Activated CD4-positive, alpha-beta T cell treated with anti-CD3 and anti-CD28 coated beads, Interleukin-2, amount 50 U/mL, for 1 hour (primary cell): ENCODE measurements at places on chromosomes 4 and X.

GRCh38 chr4:146186596-146186995, 11.1 kb downstream of the LSM6 start:
- DNase-seq = no peak

DNA sequence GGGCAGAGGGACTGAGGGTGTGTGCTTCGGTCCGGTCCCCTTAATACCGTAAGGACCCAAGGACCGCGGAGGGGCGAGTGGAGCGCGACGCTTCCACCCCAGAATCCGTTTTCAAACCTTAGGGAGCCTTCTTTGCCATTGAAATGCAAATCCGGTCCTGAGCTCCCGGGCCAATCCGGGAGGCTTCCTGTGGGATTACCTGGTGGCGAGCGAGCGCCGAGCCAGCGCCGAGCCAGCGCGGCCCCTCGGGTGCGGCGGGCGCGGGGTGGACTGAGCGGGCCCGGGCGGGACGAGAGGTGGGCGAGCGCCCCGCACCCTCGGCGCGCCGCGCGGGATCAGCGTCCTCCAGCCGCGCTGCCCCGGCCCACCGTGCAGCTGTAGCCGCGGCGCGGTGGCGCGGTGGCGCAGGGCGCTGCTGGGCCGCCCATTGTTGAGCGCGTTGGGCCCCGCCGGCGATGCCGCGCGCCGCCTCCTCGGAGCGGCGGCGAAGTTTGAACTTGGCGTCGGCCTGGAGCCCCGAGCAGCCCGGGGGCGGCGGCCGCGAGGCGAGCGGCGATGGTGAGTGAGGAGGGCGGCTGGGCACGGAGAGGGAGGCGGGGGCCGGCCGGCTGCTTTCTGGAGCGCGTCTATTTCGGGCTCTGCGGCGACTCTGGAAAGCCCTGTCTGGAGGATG, 208.7 kb downstream of the SOWAHB start:
- DNase-seq = peak; percentile 10

DNA sequence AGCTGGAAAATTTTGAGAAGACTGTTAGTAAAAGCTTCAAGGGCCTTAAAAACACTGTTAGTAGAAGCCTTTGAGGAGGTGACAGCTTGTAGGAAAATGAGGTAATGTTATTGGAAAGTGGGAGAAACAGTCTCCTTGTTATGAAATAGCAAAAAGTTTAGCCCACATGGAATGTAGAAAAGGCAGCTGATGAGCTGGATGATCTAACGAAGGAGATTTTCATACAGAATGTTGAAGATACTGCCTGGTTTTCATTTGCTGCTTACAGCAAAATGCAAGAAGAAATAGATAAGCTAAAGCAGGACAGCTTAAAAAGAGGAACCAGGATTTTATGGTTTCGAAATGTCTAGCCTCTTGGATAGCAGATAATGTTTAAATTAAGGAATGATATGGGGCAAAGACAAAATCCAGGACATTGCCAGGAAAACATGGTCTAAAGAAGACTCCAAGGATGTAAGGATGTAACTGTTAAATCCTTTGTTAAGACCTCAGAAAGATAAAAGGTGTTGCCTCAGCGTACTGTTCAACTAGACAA, 10.2 kb upstream of the STBD1 start:
- no peak for DNase-seq

DNA sequence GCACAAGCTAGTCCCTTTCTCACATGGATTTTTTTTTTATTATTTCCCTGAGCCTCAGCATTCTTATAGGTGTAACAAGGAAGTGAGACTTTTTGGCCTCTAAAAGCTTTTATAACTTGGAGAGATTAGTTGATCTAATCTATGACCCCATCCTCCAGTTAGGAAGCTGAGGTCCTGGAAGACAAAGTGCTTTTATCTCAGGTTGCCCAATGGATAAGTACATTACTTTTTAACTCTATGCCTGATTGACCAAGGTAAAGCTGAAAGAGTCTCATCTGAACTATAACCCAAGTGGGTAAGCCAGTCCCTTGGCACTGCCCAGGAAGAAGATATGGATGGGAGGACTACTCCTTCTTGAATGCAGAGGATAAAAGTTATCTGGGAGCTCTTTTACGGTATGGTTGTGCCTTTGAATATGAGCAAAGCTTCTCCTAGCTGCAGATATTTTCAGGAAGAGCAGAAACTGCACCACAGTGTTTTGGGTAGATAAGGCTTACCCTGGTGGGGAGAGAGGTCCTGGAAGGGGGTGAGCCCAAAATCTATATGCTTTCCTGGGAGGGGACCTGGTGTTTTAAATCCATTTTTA, 40.2 kb downstream of the VSIG4 start:
- DNase-seq = no peak

DNA sequence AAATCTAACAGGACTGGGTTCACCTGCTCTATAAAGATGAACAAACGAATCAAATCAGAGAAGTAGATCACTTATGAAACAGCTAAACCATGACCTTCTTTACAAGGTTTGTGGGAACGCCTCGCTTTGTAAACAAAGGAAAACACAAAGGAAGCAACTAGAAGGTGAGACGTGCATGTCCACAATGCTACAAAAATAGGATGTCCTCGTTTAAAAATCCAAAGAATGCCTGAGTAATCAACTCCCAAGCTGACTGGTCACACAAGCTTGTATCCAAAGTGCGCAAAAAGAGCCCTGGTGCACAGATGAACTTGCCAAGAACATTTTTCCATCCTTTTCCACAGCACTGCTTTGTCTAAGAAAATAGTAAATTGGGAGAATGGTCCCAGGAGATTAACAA, 6.3 kb upstream of the SH3KBP1 start:
- no peak for DNase-seq

GRCh38 chr4:8123389-8123788, 35.2 kb downstream of the ABLIM2 start:
- no peak for DNase-seq

GRCh38 chr4:134740290-134740689, 538.7 kb upstream of the PABPC4L start:
- DNase-seq = no peak

DNA sequence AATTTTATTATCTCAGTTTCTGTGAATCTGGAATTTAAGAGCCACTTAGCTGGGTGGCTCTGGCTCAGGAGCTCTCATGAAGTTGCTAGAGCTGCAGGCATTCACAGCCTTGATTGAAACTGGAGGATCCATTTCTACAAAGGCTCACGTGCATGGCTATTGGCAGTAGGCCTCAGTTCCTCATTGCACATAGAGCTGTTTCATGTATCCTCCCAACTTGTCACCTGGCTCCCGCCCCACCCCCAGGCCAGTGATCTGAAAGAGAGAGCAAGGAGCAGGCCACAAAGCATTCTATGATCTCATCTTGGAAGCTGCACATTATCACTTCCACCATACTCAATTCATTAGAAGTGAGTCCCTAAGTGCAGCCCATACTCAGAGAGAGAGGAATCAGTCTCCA, 18.5 kb upstream of the AP1AR start:
- DNase-seq = no peak

GRCh38 chr4:24809815-24810405, 14.5 kb downstream of the SOD3 start:
- DNase-seq = no peak

- no peak for DNase-seq
These were observed 140.3 kb downstream of the NAA11 start for GRCh38 chr4:79185526-79186045.

DNA sequence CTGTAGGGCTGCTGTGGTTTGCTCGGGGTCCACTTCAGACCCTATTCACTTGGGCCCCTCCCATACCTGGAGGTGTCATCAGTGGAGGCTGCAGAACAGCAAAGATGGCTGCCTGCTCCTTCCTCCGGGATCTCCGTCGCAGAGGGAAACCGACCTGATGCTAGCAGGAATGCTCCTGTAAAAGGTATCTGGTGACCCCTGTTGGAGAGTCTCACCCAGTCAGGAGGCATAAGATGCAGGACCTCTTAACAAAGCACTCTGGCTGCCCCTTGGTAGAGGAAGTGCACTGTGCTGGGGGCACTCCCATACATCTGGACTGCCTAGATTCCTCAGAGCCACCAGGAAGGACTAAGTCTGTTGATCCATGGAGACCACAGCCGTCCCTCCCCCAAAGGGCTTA, 296.9 kb downstream of the GRID2 start:
- no peak for DNase-seq

GRCh38 chr4:153789741-153790499, 1.0 kb upstream of the SFRP2 start:
- no peak for DNase-seq

DNA sequence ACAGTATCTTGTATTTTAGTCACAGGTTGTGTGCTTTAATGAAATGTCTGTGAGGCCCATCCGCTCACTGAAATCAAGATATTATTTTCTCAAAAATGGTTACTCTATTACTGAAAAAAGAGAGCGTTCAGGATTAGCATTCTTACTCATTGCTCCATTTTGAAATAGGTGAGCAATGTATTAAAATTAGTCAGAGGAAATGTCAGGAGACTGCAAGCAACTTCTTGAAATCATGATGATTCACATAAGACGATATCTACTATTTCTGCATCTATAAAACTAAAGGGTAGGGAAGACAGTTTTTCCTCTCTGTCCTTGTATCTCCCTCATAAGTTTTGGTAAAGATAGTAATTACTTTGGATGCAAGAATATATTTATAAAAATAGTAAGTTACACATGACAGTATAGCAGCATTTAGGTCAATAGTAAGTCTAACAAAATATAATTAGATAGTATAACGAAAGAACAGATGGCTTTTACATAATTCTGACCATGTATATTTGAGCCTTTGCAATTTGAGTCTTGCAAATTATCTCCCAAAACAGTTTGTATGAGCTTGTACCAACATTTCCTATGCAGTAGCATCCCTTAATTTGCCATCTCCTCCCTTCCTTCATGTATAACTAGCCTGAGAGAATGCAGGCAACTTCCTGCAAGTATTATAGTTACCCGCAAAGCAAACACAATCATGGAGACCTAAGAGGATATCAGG, 937.8 kb downstream of the PCDH7 start:
- no peak for DNase-seq

GRCh38 chr4:153655928-153656327, 28.2 kb upstream of the TLR2 start:
- no peak for DNase-seq

DNA sequence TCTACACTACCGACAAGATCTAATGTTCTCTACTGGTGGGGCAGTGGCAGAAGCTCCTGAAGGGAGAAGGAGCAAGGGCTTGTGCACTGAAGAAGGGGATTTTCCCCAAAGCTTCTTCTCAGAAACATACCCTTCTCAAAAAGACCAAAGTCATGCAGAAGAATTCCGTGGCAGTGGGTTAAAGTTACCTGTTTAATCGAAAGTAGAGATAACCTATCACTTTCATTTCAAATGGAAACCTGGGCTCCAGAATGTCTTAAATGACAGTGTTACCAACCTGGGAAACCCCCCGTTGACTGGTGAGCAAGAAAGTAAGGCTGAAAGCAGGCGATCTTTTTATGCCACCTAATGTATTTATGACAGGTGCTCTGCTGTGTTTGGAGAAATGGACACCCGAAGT, 92.5 kb upstream of the TEX13D start:
- DNase-seq = no peak

- no peak for DNase-seq
These were observed 60.4 kb downstream of the NRK start for GRCh38 chrX:105882581-105883275.

DNA sequence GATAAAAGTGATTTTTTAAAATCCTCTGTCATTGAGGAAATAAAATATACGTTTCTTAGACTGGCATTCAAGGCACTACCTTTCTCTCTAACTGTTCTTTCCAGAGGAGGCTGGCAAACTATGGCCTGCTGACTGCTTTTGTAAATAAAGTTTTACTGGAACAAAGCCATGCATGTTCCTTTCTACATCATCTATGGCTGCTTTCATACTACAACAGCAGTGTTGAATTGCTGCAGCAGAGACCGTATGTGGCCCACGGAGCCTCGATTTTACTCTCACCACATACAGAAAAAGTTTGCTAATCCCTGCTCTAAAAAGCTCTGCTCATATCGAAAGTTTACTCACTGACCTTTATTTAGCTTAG, 20.2 kb downstream of the SETD7 start:
- no peak for DNase-seq

DNA sequence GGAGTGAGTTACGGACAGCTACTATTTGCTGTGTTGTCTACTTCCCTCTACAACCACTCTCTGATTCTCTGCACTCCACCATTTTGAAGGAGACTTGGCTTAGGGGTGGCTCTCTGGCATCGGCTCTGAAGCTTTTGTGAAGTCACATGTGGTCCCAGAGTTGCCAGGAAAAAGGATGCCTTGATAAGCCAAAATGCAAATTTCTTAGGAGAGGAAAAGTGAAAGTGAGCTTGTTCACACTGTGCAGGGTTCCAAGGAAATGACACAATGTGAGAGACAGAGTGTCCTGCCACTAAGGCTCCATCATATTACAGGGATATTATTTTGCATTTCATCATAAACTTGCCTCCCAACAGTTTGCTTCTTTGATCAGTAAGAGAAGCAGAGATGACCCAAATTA, 7.2 kb downstream of the PHOX2B start:
- no peak for DNase-seq

DNA sequence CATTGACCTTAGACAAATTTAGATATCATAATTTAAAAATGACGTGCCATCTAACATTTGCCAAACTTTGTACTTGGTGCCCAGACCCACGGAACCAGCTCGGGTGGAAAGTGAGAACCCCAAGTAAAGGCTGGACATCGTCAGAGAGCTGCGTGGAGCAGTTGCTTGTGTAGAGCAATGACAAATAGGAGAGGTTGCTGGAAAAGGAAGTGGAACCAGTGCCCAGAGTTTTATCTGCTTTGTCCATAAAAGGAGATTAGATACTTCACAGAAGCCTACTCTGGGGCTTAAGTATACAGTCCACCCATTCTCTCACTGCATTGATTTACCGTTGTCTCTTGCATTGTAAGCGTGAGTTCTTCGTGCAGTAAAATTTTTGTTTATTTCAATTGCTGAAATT, 5.4 kb upstream of the TBC1D1 start:
- no peak for DNase-seq
